Activated CD4-positive, alpha-beta T cell treated with anti-CD3 and anti-CD28 coated beads, Interleukin-10, Interleukin-2, amounts not matched to agents 100 ng/mL and 50 ng/mL, durations not matched to agents 16 hours and 8 hours (primary cell): ENCODE measurements at places on chromosomes 11 and 22.
A peak's percentile ranks its signal among the peaks of the same experiment; 100 is the strongest.

DNA sequence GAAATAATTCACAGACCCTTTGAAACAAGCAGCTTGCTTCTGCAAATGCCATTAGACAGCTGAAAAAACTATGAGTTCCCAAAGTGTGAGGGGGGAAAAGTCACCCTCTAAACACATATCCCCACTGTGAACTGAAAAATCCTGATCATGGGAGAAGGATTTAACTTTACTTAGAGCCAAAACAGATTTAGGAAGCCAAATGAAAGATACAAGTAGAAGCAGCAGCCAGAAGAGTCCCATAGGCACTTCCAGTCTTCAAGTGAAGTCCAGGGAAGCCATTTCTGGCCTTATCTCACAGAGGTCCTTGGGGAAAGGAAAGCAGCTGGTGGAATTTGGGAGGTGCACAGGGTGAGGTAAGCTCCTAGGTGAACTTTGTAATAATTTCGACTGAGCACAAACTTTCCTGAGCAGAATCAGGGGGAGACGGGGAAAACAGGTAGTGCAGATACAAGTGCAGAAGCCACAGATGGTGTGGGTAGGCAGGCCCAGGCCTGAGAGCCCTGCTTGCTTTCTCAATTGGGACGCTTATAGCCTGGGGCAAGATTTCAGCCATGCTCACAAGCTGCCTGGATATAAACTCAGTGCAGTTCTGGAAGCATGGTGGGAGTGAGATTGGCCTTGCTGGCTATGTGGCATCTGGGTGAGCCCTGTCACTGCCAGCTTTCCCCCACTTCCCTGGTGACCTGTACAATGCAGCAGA is 44.8 kb downstream of the GAS2 start:
- DNase-seq: no peak

DNA sequence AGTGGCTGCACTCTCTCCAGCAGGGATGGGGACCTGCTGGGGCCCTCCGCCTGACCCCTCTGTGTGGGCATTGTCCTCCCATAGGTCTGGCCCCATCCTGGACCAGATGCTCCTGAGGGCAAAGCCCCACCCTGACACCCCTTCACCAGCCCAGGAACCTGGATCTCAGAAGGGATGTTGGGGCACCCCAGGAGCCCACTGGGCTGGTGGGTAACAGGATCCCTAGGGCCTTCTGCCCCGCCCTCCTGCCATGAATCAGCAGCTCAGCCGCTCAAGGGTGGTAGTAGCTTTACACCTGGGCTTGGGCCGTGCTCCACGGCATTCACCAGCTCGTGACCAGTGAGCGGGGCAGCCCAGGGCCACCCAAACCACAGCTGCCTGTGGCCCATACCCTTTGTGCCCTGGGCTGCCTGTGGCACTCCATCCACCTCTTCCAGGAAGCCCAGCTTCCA is 1.0 kb upstream of the MAPK12 start:
- DNase-seq: peak; percentile 23

GRCh38 chr11:13850231-13851005 is 112.1 kb upstream of the SPON1 start:
- no peak for DNase-seq

GRCh38 chr11:2538951-2539350 is 94.1 kb downstream of the KCNQ1 start:
- no peak for DNase-seq

DNA sequence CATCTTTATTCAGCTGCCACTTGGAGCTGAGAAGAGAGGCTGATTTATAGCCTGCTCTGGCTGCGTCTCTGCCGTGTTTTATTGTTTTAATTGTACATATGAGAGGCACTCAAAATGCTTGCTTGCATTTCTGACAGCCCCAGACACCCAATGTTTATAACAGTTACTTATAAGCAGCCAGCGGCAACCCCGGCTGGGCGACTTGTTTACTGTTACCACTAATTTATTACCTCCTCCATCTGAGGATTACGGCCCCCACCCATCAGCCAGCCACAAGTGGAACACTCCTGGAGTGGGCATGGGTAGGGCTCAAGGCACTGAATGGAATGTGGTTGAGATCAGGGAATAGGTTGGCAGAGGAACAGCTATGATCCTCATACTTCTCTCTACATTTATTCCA is 61.2 kb downstream of the CLPB start:
- DNase-seq: no peak

- no peak for DNase-seq
Measured at GRCh38 chr11:27147916-27148315, 107.3 kb downstream of the BBOX1 start.

GRCh38 chr22:19955241-19956128 is 13.9 kb upstream of the TXNRD2 start:
- no peak for DNase-seq

- DNase-seq: no peak
Measured at GRCh38 chr11:69650081-69650831, 9.3 kb downstream of the CCND1 start.

- DNase-seq: peak; percentile 59
Measured at GRCh38 chr11:74397501-74398243, 561 bp downstream of the PGM2L1 start.

DNA sequence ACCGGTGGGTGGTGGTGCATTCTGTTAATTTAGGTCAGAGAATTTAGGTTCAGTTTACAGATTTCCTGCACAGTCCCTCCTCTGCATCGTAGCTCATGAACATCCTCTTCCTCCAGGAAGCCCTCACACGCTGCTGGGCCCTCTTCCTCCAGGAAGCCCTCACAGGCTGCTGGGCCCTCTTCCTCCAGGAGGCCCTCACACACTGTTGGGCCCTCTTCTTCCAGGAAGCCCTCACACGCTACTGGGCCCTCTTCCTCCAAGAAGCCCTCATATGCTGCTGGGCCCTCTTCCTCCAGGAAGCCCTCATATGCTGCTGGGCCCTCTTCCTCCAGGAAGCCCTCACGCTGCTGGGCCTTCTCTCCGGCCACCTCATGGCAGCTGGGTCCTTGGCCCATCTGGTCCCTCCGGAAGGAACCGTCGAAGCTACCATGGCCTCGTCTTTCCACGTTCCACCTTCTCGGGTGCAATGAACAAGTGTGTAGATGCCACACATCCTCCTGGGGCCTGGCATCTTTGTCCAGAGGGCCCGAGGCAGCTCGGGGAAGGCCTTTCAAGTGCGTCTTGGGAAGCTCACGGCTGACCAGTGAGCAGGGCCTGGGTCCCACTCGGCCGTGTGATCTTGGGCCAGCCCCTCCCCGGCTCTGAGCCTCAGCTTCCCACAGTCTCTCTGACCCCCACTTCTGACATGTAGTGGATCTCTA is 58.9 kb upstream of the PPARA start:
- no peak for DNase-seq

DNA sequence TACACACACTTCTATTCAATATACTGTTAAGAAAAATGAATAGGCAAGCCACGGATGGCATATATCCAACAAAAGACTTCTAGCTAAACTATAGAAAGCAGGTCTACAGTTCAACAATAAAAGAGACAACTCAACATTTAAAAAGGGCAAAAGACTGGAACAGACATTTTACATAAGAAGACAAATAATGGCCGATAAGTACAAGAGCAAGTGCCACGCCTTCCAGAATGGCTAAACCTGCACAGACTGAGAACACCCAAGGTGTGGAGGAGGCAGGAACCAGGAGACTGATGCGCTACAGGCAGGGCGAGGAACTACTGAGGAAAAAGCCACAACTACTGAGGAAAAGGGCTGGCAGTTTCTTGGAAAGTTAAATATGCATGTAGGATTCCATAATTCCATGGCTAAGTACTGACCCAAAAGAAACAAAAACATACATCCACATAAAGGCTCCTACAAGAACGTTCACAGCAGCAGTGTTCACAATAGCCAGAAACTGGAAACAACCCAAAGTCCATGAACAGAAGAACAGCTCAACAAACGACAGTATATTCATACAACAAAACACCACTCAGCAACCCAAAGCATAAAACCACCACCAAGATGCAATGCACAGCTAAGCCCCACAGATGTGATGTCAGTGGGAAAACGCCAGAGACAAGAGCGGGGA is 9.6 kb upstream of the MOB2 start:
- no peak for DNase-seq

GRCh38 chr11:86637988-86638387 is 34.4 kb downstream of the ME3 start:
- DNase-seq: peak; percentile 81
